ENCODE measurements at places on chromosomes 7 and 10.

GRCh38 chr7:156055206-156055822 lies 243.1 kb upstream of the SHH start:
- DNase-seq, result no peak

GRCh38 chr7:23373151-23374004 lies 74.2 kb downstream of the MALSU1 start:
- no peak for DNase-seq

- DNase-seq, result no peak
Measured at GRCh38 chr7:104208421-104208780, 588 bp upstream of the ORC5 start.

DNA sequence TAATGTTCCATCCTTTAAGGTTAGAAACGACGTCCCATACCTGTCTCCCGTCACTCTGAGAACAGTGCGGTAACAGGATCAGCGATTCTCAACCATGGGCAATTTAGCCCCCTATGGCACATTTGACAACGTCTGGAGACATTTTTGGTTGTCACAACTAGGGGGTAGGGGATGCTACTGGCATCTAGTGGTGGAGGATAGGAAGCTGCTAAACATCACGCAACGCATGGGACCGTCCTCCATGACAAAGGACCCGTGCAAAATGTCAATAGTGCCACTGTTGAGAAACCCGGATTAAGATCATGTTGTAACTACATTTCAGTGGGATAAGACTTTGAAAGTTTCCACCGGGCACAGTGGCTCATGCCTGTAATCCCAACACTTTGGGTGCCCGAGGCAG lies 5.0 kb upstream of the PAXIP1 start:
- no peak for DNase-seq

DNA sequence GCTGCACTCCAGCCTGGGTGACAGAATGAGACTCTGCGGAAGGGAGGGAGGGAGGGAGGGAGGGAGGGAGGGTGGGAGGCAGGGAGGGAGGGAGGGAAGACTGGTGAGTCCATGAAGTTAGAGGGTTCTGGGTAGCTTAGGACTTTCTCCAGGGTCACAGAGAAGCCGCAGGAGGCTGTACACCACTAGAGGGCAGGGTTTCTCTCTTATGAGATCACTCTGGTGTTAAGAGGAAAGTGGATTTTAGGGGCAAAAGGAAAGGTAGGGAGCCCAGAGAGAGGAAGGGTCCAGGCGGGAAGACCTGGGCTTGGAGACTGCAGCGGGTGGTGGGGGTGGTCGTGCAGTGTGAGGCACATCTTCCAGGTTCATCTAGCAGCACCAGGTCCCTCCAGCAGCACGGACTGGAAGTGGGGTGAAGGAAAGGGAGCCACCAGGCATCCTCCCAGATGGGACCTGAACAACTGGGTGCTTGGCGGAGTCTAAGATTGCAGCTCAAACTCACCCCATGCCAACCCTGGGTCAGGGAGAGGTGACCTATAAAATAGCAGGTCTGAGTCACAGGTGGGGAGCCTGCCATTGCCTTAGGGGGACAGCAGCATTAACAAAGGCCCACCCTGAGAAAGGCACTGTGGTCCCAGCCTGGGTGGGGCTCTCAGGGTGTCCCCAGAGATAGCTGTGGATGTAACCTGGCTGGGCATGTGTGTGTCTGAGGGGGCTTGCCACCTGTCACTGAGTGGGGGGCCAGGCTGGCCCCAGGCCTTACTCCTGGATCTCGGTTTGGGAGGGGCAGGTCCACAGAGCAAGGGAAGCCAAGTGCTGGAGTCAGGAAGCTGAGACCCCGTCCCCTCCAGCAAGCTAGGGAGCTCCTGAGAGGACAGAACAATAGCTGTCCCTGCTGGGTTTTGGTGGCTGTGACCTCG lies 48.5 kb upstream of the SLC29A3 start:
- peak; percentile 70 for DNase-seq

GRCh38 chr10:61066661-61067344 lies 122.8 kb upstream of the RHOBTB1 start:
- DNase-seq, result no peak

- DNase-seq, result peak; percentile 57
Measured at GRCh38 chr10:126640401-126640800, 30.1 kb downstream of the C10orf90 start.
